ENCODE measurements at places on chromosomes 2 and 18.

DNA sequence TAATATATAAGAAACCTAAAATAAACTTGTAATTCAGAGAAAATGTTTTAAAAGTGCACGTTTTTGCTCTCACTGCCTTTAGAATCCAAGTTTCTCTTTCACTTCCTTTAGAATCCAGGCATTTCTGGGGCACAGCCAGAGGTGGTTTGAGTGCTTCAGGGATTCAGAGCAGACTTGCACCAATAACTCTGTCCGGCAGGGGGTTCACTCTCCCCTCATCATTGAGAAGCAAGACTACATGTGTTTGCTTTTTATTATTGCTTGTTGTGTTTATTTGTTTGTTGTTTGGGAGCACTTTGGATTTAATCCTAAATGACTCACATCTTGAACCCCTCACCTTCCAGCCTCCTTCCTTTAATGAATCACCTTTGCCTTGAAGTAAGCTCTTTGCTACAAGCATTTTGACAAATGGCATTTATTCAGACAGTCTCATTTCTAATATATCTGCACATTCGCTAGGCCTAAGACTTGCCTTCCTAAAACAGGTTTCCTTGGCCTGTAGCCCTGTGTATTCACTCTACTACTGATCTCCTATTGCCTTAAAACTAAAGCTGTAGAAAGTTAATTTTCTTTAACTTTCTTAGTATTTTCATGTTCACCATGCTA, 233.5 kb upstream of the ATP5MC3 start:
- DNase-seq, result no peak

GRCh38 chr2:57372237-57372984, 674.2 kb upstream of the VRK2 start:
- no peak for DNase-seq

GRCh38 chr2:158181171-158181570, 79.5 kb downstream of the UPP2 start:
- no peak for DNase-seq

DNA sequence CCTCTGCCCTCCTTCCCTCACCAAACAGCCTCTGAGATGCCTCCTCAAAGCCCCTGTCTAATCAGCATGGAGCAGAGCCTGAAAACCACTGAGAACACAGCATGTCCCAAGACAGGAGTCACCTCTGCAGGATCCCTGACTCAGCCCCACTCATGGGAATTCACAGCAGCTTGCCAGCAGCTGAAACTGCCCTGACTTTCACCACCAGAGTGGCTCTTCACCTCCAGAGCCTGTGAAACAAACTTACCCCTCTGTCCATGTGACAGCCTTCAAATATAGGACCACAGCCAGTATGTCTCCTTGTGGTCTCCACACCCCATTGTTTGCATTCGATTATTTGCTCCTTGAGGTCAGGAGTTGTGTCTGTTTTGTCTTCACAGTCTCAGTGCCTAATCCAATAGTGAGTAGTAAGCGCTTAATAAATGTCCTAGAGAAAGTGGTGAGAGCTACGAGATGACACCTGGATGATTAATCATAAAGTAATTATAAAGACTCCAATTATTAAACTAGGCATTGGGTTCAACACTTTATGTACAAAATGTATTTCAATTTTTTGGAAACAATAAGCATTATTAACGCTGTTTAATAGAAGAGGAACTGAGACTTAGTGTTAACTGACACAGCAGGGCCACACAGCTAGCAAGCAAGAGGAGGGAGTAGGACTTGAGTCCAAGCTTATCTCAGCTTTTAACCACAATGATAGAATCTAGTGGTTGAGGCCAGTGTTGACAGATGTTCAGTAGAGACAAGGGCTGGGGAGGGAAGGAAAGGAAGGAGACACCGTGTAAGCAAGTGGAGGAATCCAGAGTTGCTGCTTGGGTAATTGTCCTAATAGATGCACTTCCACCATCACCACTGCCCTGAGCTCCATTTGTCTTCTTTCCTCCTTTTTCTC, 358.7 kb upstream of the TNP1 start:
- no peak for DNase-seq

DNA sequence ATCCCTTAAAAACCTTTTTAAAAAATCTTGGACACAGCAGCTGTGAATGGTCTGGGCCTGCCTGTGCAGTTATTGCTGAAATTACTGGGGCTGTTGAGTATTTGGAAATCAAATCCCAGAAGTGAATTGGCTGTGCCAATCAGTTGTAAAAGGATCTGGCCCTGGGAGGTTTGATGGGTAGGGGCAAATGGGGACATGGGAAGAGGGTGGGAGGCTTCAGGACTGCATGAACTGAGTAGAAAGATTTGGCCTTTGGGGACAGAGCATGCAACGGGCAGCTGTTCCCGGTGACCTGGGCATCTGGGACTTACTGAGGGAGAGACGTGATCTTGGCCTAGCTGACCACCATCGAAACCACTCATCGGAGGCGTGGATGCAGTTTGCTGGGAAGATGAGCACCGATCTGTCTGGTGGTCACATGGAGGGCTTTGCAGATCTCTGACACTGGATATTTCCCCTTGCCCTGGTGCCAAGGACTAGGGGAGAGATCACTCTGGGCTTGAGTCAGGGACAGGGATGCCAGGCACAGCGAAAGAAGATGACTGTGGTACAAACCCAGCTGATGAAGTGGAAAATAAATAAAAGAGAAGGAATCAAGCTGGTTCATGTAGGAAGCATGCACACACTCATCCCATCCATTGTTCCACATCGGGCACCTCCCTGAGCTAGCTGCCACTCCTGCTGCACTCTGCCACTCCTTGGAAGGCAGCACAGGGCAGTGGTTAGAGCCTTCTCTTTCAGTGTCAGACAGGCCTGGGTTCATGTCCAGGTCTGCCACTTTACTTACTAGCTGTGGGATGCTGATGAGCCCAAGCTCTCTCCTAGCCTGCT, 58.4 kb downstream of the SEMA4F start:
- no peak for DNase-seq

DNA sequence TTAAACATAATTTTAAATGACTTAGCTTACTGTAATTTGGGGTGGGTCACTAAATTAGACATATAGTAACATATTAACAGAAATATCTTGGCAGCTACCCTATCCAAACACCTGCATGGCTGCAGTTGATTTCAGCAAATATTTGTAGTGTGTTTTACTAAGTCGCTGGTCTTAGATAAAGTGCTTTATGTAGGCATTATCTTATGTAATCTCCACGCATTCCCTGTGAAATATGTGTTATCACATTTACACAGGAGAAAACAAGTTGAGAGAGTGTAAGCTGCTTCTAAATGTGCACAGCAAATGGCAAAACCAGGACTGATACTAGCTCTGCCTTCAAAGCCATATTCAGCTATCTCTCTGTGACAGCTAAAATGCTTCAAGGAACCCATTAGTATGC, 72.0 kb downstream of the NYAP2 start:
- DNase-seq, result no peak

DNA sequence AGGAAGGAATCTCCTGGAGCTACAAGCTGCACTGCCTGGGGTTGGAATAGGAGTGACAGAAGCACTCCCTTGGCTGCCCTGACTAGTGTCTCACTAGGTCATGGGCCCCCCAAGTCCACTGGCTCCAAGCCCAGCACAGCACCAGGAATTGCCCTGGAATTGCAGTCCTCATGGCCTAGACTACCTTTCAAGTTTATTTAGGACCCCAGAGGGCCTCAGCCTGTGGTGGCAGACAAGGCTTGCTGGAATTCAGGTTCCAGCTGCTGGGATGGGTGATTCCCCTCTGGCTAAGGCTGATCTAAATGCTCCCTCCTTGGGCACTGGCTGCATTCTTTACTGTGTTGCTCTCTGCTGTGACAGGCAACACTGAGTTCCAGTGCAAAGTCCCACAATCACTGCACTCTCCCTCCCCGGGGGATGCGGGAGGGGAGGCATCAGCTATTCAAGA, 14.0 kb downstream of the STRADB start:
- no peak for DNase-seq

DNA sequence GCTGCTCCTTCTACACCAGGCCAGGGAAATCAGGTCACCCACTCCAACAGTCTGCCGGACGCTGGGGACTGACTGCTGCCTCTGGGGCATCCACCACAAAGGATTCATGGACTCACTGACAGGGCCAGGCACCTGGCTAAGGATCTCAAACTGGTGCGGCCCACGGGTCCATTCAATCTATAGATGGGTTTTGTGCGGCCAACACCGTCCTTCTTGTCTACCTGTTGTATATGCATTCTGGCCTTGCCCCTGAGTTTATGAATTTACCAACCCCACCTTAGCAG, 10.9 kb upstream of the SLC20A1 start:
- no peak for DNase-seq

GRCh38 chr2:136378712-136379595, 261.0 kb upstream of the CXCR4 start:
- DNase-seq, result peak; percentile 46

DNA sequence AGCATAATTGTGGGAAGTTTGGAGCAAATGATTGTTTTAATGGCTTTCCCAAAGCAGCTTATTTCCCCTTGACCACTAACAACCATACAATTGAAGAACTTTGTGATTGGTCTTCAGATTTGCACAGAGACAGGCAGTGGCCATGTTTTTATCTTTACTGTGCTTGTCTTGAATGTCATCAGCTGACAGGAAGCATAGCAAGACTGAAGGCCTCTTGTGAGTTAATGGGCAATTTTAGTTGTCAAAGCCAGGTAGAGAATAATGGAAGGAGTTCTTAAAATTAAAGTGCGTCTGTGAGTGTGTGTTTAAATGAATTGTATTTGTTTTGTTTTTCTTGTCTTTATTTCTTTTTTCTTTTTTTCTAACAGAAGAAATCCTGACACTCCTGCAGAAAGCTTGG, 809.9 kb downstream of the TSN start:
- no peak for DNase-seq

GRCh38 chr2:129015397-129016285, 697.0 kb upstream of the HS6ST1 start:
- no peak for DNase-seq

- DNase-seq, result no peak
These were observed 2.4 kb downstream of the FARP2 start for GRCh38 chr2:241358470-241358869.

GRCh38 chr2:102013206-102014040, 21.7 kb downstream of the IL1R2 start:
- no peak for DNase-seq

GRCh38 chr2:228768818-228769217, 502.3 kb downstream of the PID1 start:
- DNase-seq, result no peak

DNA sequence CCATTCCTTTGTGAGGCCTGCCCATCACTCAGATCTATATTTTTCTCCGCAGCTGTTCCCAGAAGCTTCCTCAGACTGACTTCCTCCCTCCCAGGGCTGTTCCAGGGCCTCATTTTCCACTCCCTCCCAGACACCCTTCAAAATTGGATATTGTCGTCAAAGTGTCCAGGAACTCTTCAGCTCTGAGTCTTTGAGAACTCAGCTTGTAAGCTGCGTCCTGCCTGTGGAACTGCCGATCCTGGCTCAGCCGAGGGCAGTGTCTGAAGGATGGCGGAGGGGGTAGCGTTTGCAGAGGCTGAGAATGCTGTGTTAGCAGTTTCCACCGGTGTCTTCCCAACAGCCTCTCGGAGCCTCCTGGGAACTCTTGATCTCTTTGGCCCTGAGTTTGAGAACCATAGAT, 27.1 kb downstream of the NCK2 start:
- no peak for DNase-seq

DNA sequence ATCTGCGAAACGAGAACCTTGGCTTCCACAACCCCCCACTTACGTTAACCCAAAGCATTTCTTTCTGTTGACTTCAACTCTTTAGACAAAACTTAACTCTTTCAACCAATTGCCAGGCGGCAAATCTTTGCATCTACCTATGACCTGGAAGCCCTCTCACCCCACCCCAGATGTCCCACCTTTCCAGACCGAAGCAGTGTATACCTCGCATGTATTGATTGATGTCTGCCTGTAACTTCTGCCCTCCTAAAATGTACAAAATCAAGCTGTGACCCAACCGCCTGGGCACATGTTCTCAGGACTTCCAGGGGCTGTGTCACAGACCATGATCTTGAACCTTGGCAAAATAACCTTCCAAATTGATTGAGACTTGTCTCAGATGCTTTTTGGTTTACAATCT, 12.3 kb downstream of the AQP12B start:
- no peak for DNase-seq

DNA sequence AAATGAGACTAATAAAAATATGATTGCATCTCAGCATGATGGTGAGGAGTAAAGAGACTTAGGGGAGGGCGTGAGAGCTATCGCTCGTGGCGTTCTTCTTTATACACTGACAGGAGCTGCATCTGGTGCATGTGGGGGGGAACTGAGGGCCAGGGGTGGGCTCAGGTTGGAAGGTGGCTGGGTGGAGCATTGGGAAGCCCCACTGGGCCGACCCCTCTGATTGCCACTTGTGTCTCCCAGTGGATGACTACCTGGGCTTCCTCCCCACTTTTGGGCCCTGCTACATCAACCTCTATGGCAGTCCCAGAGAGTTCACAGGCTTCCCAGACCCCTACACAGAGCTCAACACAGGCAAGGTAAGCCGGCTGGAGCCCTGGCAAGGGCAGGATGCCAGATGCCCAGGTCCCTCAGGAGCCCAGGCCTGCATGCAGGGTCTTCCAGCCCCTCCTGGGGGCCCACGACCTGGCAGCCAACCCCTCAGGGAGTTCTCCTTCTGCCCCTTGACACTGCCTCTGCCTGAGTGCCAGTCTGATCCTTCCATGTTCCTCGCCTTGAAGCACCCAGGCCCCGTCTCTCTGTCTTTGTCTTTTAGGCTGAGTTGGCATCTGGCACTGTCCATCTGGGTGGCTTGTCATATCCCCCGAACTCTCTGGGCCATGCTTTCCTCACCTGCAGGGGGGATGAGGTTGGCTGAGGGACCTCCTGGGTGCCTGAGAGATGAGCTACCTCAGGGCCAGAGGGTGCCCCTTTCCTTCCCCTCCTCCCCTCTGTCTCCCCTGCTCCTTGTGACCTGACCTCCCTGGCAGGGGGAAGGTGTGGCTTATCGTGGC, 97.7 kb downstream of the DYSF start:
- DNase-seq, result no peak

- no peak for DNase-seq
These were observed 463.2 kb downstream of the CDH2 start for GRCh38 chr18:27713738-27714095.

- DNase-seq, result no peak
These were observed 111.0 kb downstream of the GYPC start for GRCh38 chr2:126766969-126767296.

GRCh38 chr18:67081482-67082211, 434.9 kb downstream of the DSEL start:
- DNase-seq, result no peak
